Erythroblast (primary cell): ENCODE measurements at places on chromosomes 16 and 17.

DNA sequence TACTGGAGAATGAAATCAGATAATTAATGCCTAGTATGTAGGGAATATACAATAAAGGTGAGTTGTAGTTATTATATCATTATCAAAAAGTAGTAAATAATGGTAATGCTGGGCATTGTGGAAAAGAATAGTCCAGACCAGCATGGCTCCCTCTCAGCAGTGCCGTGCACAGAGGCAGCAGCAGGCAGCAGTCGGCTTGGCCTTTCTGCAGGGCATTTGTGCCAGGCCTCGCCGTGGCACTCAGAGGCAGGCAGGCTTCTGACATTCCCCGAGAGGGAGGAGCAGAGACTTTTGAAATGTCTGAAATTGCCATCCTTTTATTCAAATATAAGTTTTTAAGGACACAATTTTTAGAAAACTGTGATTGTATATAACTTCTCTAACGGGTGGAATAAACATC lies 15.0 kb downstream of the KIAA0513 start:
- no peak for DNase-seq

- DNase-seq, result no peak
These were observed 25.6 kb upstream of the NPTX1 start for GRCh38 chr17:80501741-80502577.

- peak; percentile 39 for DNase-seq
These were observed 119.0 kb upstream of the CDC42EP4 start for GRCh38 chr17:73430848-73431247.

DNA sequence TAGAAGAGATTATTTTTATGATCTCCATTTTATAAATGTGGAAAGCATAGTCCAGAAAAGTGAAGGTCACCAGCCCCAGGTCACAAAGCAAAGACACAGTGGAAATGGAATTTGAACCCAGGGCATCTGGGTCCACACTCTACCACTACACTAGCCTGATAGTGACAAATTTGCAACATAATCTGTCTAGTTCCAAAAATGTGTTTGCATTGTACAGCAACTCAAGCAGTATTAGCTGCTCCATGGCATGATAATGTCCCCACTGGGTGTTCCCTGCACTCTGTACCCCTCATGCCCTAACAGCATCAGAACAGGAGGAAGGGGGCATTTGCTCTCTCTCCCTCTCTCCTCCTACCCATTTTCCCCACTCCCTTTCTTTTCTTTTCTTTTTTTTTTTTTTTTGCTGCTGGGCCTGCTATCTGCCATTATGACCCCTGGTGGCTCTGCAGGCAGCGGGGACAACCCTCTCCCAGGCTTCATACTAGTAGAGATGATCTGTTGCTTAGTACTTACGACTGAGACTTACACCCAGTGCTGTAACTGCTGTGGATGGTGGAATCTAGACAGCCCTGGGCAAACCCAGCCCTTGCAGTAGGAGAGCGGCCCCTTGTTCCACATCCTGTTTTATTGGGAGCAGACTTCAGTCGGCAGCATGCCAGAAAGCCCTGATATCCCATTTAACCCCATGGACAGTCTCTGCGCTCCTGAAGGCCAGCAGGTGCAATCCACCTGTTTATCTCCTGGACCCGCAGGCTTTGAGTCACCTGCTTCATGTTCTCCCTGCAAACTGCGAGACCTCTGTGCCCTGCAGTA lies 306.3 kb downstream of the SOX9 start:
- no peak for DNase-seq

DNA sequence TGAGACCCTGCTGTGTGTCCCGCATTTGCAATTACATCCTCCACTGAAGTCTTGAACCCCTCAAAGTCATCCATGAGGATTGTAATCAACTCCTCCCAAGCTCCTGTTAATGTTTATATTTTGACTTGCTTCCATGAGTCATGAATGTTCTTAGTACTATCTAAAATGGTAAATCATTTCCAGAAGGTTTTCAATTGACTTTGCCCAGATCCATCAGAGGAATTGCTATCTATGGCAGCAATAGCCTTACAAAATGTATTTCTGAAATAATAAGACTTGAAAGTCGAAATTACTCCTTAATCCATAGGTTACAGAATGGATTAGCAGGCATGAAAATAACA lies 2.5 kb upstream of the C16orf87 start:
- no peak for DNase-seq

DNA sequence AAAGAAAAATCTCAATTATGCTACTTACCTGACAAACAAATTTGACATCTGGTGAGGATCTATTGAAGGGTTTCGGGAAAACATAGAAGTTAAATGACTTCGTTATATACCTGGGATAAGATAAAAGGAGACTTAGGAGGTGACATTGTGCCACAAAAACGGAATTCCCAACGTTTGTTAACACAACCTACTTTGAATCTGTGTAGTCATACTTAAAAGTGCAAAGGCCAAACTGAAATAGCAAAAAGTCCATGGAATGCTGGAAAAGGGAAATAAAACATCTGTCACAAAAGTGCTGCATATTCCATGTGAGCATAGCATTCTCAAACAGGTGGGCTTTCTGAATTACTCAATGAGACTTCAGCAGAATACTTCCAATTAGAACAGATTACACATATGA lies 3.0 kb downstream of the PARN start:
- DNase-seq, result no peak

GRCh38 chr16:68866933-68867332 lies 23.6 kb downstream of the TANGO6 start:
- no peak for DNase-seq

GRCh38 chr17:19287651-19288050 lies 50.5 kb downstream of the EPN2 start:
- DNase-seq, result no peak

GRCh38 chr17:28506763-28507487 lies 777 bp downstream of the FOXN1 start:
- DNase-seq, result no peak

DNA sequence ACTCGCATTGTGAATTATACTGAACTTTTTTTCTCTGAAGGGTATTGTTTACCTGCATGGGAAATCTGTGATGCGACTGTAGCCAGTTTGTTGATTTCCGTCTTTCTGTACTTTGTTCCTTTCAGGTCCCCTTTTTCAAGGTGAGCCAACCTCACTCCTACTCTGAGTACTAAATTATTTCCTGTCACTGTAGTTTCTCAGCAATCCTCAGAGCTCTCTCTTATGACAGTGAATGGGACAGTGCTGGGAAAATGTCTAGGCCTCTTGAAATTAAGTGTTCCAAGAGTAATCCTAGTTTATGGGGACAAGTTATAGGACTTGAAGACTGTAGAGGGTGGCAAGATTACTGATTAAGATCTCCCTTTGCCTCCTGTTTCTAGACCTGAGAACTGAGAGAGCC lies 167.6 kb downstream of the CNTNAP4 start:
- DNase-seq, result no peak

GRCh38 chr17:56937687-56938086 lies 23.2 kb downstream of the COIL start:
- DNase-seq, result peak; percentile 18

DNA sequence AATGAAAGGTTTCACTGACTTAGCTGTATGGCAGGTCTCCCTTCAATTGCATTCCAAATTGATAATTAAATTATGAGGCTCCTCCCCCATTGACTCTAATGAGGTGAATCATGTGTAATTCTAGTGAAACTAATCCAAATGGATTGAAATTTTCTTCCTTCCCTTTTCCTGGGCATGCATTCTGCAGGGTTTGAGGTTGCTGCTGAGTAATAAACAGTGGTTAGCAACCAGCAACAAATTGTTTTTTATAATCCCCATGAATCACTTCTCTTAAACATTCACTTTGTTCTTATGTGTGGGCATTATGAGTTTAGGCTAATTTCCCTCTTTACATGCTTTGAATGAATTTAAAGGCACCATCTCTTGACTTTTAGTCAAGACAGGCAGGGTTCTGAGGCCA lies 43.4 kb downstream of the MYOCD start:
- DNase-seq, result no peak

DNA sequence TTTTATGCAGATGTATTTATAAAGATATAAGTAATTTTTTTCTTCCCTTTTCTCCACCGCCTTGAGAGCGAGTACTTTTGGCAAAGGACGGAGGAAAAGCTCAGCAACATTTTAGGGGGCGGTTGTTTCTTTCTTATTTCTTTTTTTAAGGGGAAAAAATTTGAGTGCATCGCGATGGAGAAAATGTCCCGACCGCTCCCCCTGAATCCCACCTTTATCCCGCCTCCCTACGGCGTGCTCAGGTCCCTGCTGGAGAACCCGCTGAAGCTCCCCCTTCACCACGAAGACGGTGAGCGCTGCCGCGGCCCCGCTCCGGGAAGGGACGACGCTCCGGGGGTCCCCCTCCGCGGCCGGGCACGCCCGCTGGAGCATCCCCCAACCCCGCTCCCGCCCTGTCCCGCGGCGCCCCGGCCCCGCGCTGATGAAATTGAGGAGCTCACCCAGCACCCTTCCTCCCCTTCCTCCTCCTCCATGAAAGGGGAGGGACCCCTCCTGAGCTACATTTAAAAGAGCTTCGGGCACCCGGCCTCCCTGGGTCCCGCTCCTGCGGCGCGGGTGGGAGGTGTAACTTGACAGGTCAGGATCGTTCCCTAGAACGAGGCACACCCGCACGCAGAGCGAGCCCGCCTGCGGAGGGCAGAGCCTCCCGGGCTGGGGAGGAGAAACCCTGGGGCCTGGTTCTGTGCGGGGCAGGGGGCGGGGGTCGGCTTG lies 706 bp downstream of the HLF start:
- DNase-seq, result peak; percentile 6

- no peak for DNase-seq
These were observed 479 bp downstream of the IRX6 start for GRCh38 chr16:55324285-55325079.
